NCI-H1048 (cell line): ENCODE measurements at places on chromosomes 2 and 18.

- no peak for DNase-seq
Observed at GRCh38 chr2:152452256-152452973, 117.4 kb downstream of the FMNL2 start.

- no peak for DNase-seq
Observed at GRCh38 chr2:35852-36251, 10.5 kb downstream of the FAM110C start.

- no peak for DNase-seq
Observed at GRCh38 chr2:9984217-9984739, 32.8 kb downstream of the GRHL1 start.

DNA sequence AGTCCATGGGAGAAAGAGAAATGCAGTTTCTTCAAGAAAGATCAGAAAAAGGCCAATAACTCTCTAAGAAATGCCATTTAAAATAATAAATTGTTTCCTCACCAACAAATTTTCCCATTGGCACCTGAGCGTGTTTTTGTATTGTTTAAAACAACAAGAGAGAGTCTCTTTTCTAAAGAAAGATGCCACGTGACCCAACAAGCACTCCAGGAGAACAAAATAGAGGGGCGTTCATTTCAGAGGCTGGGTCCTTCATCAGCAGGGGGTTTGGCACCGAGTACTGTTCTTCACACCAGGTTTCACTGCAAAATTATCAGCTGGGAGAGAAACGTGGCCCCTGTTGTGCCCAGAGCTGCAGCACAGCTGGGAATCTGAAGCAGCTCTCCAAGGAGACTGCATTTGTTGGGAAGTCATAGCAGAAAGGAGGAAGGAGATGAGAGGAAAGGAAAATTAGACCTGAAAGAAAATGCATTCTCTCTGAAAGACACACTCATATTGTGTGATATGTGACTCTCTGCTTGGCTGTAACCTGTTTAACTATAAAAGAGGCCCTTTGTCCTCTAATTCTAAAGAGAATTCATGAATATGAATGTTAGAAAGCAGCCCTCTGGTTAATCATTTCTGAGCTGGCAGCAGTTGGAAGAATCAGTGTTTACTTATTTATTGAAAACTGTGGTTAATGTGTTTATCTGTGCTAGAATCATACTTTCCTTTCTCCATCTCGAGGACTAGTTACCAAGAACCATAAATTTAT, 205.3 kb upstream of the CDH20 start:
- no peak for DNase-seq

DNA sequence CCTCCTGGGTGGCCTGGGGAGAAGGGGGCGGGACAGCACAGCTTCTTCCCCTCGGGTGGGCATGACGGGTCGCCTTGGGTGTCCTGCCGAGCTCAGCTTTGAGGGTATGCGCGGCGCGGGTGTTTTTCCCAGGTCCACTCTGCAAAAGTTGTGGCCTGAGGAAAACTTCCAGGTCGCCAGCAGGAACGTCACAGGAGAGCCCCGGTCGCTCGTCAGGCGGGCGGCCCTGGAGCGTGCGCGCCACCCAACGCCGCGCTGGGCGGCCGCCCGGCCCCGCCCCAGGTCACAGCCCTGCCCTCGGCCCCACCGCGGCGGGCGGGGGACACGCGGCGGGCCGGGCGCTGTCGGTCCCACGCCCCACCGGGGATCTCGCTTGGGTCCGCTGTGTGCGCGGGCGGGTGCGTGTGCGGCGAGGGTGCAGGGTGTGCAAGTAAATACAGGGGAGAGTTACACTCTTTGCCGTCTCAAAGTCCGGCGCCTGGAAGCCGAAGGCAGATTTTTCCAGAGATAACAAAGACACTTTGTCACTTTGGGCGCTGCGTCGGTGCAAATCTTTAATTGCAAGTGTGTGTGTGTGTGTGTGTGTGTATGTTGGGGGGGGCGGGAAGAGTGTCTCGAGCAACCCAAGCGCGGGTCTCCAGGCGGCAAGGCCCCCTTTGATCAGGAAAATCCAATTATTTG, 616 bp upstream of the SP5 start:
- no peak for DNase-seq

DNA sequence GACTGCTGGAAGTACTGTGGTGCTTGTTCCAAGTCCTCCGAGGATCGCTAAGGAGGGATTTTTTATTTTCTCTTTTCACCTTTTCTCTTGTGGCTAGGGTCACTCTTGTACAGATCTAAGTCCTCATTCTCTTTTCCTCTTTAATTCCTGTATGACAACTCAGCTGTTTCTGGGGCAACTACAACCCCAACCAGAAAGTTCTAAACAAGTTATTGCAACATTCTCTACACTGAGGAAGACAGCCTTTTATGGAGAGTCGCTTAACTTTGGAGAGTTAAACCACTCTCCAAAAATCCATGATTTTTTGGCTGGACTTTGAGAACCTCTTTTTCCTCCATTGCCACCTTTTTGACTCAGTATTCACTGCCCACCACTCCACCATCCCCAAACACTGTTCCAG, 74.0 kb upstream of the SESTD1 start:
- no peak for DNase-seq

DNA sequence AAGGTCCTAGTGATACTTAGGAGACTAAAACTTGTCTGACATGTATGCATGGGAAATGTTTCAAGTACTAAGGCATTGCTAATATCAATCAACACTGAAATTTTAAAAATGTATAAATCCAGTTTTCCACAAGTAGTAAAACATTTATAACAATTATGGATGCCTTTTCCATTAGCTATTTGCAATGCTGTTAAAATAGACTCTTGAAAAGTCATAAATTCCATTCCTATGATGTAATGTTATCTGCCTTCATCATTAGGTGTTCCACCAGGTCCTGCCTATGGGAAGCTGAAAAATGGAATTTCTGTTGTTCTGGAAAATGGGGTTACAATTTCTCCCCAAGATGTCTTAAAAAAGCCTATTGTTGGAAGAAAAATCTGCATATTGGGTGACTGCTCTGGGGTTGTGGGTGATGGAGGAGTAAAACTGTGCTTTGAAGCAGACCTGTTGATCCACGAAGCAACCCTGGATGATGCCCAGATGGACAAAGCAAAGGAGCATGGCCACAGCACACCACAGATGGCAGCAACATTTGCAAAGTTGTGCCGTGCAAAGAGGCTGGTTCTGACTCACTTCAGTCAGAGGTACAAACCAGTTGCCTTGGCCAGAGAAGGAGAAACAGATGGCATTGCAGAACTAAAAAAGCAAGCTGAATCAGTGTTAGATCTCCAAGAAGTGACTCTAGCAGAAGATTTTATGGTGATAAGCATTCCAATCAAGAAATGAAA, 18.7 kb downstream of the ELAC1 start:
- DNase-seq, result no peak

DNA sequence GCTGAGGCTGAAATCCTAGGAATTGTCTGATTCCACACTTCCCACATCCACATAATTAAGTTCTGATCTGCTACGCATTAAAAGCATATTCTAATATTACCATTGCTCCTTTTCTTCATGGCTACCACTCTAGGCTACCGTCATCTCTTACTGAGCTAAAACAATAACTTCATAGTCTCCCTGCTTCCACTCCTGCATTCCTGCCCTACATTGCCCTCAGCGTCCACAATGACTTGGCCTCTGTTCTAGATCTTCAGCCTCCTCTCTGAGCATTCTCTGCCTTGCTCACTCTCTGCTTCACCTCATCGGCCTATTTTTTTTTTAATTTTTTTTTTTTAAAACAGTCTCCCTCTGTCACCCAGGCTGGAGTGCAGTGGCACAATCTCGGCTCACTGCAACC, 15.8 kb upstream of the TLK1 start:
- DNase-seq, result no peak

DNA sequence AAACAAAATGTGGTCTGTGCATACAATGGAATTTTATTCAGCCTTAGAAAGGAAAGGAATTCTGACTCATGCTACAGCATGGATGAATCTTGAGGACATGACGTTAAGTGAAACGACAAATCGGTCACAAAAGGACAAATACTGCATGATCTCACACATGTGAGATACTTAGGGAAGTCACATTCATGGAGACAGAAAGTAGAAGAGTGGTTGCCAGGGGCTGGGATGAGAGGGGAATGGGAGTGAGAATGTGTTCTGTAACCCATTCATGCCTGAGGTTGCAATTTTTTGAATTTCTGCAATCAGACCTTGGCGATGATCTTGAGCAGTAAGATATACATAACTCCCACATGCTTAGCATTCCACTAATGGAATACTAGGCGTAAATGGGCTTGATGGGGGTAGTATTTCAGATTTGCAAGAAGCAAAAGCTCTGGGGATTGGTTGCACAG, 22.0 kb downstream of the FHL2 start:
- DNase-seq, result no peak

DNA sequence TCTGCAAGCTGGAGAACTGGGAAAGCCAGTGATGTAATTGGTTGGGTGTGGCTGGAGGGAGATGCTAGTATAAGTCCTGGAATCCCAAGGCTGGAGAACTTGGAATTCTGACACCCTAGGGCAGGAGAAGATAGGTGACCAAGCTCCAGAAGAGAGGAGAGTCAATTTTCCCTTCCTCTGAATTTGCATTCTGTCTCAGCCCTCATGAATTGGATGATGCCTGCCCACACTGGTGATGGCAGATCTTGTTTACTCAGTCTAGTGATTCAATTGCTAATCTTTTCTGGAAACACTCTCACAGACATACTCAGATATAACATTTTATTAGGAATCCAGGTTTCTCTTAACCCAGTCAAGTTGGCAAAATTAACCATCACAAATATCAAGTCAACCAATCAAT, 287.2 kb downstream of the RDH14 start:
- DNase-seq, result no peak
